Midbrain (tissue), 1 donor: ENCODE measurements at places on chromosomes 1 and 21.
A peak's percentile ranks its signal among the peaks of the same experiment; 100 is the strongest.

- DNase-seq = no peak
These were observed 310.6 kb downstream of the SEC16B start for GRCh38 chr1:177659281-177659680.

DNA sequence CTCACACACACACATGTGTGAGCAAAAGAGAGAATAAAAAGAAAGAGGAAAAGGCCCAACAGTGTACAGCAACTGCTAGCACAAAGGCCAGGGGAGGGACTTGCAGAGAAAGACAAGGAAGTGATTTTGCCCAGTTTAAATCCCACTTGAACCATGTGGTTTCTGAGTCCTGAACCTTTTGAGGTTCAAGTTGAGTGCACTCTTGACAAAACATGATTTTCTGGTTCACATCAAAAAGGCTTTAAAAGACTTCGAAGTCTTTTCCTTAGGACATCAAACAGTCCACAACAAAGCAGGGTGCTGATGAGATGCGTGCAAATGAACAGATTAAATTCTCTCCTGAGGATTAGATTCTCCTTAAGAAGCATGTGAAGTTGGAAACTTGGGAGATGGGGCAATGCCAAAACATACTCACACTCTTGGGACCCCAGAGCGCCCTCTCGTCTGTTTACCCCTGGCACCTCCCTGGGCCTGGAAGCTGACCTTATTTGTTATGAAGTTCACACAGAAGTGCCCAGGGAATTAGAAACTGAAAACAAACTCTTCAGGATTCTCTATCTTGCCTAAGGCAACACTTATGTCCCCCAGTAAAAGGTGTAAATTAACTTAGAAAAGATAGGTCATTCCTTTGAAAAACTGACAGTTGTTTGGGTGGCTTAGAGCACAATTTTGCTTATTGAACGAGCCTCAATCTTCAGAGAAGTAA, 31.5 kb downstream of the RNF220 start:
- no peak for DNase-seq

DNA sequence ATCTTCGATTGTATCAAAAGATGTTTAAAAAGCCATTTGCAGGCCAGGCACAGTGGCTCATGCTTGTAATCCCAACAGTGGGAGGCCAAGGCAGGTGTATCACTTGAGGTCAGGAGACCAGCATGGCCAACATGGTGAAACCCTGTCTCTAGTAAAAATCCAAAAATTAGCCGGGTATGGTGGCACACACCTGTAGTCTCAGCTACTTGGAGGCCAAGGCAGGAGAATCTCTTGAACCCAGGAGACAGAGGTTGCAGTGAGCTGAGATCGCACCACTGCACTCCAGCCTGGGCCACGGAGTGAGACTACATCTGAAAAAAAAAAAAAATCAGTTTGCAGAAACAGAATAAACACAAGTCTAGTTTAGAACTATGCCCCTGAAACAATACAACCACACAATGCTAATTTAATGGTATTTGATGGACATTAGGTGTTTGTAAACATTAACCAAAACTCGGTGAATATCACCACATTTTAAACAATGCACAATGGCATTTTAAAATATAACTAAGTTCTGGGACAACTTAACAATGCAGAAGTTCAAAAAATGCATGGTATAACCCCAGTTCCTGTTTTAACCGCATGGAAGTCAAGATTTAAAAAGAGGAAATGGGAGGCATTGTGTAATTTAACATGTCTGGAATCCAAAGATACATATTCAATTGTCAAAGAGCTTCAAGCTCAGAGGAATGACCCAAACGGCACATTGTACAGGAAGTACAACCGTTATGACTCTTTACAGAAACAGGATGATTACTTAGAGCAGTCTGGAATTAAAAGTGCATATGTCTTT, 7.1 kb upstream of the PTTG1IP start:
- peak; percentile 14 for DNase-seq

- no peak for DNase-seq
These were observed 19.5 kb upstream of the RNF223 start for GRCh38 chr1:1093610-1093943.

- no peak for DNase-seq
These were observed 55.8 kb upstream of the ATP2B4 start for GRCh38 chr1:203570805-203571204.

DNA sequence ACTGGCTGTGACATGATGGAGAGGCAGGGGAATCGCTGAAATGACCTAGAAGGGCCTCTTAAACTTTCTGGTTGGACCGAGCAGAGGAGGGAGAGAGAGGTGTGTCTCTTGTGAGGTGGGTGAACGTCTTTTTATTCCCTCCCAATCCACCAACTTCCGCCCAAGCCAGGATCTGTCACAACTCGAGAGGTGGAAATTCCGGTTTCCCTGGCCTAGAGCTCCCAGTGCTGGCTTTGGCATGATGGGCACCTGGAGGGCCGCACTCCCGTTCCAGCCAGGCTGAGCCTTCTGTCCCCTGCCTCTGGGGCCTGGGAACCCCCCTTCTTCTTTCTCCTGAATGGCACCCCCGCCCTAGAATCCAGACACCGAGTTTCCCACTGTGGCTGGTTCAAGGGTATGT, at the start of gene SEMA4A:
SEMA4A (plus strand) TSS at position 224 of the 400 bp plus-strand sequence. CDS start 994 bp downstream, outside the sequence.
- no peak for DNase-seq
